Mammary epithelial cell (primary cell): ENCODE measurements at places on chromosomes 7 and 10. TPM values are rescaled to one million over a fixed set of nuclear protein-coding genes. Genes with fewer than 3 reads are reported as not detected.

Gene PRRT4
- total RNA-seq = 0.24 and 0.47 TPM in 2 replicates

Gene PDE6C
- not detected in 2 replicates for total RNA-seq

Gene IFIT1
- total RNA-seq = 0.80 and 1.2 TPM in 2 replicates

Gene TLL2
- total RNA-seq = 0.17 TPM

Gene LIPM
- total RNA-seq = not detected
